ENCODE measurements at places on chromosomes 11 and 22.

GRCh38 chr11:132244846-132245245 lies 874.4 kb downstream of the NTM start:
- no peak for DNase-seq

DNA sequence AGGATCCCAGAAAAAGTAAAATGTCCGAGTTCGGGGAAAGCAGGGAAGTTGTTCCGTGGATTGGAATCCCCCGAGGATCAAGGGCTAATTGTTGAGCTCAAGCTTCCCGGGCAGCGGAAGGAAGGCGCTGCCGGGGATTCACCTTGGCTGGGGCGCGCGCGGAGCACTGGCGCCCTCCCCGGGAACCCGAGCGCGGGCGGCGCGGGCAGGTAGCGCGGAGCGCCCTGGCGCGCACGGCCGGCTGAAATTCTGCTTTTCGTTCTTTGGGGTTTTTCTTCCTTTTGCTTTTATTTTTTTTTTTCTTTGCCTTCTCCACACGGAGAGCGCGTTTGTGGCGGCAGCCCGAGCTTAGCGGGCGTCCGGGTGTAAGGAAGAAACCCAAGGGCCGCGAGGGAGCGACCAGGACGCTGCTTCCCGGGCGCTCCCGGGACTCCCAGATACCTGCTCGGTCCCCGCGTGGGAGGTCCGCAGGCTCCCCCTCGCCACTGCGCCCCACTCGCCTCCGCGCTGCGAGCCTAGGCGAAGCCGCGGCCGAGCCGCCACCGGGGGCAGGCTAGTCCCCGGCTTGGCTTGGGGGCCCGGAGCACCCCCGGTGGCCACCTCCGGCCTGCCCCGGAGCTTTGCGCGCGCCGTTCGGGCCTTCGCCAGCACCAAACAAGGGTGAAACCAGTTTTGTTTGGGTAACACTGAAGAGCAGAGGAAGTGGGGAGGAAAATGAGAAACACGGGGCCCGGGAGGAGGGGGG lies 4.8 kb upstream of the IGF2 start:
- no peak for DNase-seq

DNA sequence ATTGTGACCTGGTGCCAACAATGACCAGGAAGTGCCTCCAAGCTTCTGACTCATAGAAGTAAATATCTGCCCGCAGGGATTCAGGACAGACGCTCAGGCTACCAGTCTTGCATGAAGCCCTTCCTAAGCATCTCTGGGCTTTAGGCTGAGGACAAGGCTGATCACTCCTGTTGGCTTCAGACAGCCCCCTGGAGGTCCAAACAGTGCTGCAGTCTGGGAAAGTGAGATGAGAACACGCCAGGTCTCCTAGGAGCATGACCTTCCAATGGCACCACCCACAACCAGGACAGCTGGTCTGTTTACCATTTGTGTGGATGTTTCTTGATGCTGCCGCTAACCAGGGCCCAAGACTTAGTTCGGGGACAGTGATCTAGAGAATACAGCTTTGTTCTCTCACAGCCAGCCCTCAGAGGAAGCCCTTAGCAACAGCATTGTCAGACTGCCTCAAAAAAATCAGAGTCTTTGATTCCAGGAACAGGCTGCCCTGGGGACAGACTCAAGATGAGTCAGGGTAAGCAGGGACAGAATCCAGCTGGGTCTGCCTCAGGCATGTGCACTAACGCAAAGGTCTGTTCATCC lies 111.2 kb downstream of the ZNF280B start:
- DNase-seq = no peak

DNA sequence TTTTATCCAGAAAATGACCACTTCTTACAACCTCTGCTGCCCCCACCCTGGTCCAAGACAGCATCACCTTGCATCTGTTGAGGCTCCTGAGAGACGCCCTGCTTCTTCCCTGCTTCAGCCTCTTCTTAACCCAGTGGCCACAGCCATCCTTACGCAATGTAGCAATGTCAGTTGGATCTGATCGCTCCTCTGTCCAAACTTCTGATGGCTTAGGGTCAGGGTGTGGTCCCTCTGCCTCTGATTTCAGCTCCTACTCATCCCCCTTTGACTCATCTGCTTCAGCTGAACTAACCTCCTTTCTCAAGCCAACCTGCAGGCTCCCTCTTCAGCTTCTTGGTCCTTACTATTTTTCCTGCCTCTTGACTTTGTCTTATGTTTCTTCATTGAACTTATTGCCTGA lies 280.8 kb downstream of the KIRREL3 start:
- DNase-seq = no peak

DNA sequence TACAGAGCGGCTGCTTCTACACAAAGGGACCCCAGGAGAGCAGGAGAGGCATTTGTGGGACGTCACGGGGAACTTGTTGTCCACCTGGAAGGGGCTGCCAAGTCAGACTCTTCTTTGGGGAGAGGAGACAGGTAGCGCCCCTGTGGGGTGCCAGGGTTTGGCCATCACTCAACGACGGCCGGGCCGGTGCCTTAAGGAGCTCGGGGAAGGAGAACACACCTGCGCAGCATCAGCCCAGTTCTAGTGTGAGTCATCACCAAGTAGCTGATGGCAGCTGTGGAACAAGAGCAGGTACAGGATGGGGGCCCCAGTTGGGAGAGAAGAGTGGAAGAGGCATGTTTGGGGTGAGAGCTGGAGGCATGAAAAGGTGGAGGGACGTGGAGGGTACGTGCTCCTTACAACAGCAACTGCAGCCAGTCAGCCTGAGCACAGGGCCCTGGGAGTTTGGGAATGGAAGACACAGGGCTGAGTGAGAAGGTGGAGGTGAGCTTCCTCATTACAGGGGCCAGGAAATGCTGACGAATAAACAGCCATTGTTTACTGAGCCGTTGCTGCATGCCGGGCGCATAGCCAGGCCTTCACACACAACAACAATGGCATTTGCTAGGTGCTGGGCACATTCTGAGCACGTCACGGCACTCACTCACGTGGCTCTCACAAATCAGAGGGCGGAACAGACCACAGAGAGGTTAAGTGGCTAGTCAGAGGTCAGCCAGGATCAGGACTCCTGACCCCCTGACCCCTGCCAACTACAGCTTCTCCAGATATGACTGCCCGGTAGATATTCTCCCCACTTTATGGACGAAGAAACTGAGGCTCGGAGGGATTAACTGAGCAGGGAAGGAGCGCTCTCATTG lies 29.1 kb upstream of the TP53I11 start:
- DNase-seq = no peak

GRCh38 chr11:59144579-59145345 lies 2.1 kb downstream of the FAM111A start:
- peak; percentile 91 for DNase-seq

- DNase-seq = peak; percentile 8
Observed at GRCh38 chr22:29470159-29470855, 9.7 kb upstream of the NEFH start.

DNA sequence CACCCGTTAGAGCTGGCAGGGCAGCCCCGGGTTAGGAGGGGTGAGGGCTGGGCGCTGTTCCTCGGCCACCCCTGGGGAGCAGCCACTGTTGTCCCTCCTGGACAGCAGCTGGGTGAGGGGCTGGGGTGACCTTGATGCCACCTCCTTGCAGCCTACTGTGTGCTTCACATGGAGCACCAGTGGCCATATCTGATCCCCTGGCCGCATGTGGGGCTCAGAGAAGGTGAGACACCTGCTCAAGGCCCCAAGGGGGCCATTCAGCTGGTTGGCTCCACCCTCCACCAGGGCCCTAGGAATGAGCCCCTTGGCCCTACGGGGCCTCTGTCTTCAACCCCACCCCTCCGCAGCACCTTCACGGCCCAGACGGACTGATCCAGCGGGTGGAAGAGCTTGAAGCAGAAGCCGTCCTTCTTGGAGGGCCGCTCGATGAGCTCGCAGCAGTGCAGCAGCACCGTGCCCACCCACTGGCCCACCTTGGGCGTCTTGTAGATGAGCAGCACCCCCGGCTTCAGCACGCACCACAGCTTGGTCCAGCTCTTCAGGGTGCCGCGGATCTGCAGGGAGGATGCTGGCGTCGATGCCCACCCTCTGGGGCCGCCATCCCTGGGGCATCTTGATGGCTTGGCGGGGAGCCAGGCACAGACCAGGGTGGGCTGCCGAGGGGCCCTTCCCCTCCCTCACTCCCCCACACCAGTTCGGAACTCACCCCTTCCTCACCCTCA lies 44.9 kb downstream of the OSBPL5 start:
- no peak for DNase-seq

All from KG1 (cell line).